ENCODE measurements at places on chromosomes 3 and 15.

DNA sequence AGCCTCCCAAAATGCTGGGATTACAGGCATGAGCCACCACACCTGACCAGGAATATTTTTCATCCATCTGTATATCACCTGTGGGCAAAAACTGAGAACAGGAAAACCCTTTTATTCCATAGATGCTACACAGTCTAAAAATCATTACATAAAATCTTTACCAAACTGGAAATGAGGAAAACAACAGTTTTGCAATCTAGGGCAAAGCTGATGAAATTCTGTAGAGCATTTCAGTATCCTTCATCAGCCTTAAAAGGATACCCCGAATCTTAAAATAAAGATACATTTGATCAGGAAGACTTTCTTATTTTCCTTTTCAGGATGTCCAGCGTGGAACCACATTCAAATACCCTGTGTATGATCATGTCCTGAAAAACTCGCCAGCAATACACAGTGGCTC, 7.1 kb downstream of the SIAH2 start:
- no peak for DNase-seq

DNA sequence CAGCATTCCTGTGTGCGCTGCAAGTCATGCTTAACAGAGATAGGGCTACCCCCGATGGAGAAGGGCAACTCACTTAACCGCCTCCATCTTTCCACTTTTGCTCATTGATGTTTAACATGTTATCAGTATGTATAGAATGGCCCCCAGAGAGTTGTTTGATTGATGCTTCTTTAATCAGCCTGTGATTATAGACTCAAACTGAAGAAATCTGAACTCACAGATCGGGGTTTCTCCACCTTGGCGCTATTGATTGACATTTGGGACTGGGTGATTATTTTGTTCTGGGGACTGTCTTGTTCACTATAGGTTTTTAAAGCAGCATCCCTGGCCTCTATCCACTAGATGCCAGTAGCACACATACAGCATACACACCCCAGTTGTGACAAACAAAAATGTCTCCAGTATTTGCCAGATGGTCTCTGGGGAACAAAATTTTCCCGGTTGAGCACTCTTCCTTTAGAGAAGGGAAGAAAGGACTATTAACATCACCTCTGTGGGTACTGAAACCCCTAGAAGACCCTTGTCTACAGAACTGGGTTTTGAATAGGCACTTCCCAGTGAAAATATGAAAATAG, 54.4 kb downstream of the LARS2 start:
- no peak for DNase-seq

GRCh38 chr3:155938409-155938808, 68.0 kb downstream of the GMPS start:
- peak; percentile 38 for DNase-seq

DNA sequence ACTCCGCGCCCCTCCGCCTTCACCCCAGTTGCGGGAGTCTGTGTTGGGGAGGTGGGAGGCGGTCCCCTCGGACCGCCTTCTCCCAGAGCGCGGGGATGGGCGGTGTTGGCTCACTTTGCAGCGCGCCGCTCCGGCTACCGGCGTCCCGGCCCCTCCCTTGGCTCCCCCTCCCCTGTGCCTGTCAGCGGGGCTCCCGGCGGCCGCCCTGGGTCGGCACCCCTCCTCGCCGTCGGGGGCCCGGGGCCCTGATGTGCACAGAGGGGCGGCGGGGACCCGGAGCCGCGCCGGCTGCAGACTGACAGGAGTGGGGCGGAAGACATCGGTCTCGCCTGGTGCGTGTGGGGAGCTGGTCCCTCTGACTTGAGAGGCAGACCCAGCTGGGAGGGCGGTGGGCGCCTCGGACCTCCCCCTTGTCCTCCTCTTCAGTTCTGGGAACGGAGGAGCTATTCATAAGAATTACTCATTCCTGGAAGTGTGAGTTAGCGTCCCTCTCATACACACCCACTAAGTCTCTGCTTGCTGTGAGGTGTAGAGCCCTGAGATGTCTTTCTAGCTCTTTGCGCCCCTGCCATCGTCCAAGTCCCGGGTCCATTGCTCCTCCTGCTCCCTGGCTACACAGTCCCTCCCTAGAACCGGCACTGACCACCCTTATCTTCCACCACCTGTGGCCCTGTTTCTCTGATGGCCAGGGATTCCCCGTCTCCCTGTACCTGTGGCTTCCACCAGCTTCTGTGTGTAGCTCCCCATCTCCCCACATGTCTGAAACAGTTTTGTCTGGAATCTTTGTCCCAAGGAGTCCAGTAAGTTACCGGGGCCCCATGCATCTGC, 42.3 kb upstream of the ROPN1 start:
- no peak for DNase-seq

DNA sequence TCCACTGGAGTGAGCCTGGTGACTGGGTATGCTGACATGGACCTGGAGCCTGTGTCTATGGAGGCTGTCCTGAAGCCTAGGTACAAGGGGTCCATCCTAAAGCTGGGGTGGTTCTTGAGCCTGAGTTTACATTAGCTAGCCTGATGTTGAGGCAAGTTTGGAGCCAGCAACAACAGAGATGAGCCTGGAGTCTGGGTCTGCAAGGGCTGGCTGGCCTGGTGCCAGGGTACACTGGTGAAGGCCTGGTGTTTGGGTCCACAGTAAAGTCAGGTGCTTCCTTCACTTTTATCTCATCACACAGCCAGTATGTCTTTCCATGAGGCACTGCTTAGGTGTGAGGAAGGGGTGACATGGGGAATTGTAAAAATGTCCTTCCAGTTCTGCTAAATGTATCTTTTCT, 49.5 kb downstream of the TP63 start:
- DNase-seq = no peak

DNA sequence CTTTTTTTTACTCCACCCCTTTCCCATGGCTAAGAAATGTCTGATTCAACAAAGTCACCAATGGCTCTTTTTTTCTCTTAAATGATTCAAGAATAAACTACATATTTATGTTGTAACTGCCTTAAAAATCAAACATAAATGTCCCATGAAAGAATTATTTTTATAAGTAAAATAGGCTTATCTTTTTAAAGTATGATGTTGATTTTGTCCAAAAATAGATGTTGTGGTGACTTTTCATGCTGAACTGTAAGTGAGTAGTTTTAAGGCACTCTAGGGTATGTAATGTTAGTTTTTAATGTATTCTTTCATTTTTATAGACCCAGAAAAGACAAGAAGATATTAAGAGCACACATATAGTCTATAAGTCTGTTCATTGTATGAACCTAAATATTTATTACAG, 594.9 kb downstream of the NLGN1 start:
- DNase-seq = no peak

- no peak for DNase-seq
Observed at GRCh38 chr3:74532446-74532845, 82.0 kb downstream of the CNTN3 start.

DNA sequence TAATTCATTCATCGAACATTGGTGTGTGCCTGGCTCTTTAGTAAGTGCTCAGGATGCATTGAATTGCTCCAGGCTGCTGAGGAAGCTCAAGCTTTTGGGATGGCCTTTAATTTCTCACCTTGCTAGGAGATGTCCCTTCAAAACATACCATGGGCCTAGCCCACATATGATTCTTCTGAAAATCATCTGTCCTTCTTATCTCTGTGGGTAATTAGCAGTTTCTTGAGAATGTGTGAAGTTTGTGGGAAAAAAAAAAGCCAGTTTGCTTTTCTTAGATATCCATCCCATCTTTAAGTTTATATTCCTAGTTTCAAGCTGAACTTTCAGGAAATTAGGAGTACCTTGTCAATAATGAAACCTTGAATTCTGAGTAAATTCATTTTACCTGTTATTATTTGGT, 532.3 kb upstream of the SUCLG2 start:
- no peak for DNase-seq

DNA sequence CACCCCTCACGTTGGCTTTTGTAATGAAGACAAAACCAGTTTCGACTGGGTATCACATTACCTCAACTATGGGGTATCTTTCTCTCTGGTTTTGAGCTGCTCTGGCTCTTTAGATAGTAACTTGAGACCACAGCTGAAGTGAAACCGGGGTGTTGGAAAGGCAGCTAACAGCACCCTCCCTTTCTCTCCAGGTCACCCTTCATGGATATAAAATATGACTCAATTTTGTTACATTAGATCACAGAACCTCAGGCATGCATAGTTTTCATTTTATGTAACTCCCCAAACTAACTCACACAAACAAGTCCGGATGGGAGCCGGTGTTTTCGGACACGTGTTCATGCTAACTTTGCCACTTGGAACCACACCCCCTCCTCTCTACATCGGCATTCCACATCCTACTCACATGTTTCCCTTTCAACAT, 90.7 kb downstream of the NR2F2 start:
- no peak for DNase-seq

DNA sequence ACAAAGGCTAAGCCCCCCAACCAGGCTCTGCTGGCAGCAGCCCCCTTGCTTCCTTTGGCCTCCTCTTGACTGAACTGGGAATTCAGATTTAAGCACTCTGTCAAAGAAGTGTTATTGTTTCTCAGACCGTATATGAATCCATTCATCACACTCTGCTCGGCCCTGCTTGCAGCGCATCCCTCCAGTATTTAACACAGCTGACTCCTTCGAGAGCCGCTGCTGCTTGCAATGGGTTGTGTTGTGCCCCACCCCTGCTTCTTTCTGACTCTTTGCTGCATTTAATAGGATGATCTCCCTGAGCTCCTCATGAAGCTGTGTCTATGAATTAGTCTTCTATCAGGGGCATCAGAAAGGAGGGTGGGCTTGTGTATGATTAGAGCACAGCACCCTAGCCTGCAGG, 31.2 kb downstream of the C3orf20 start:
- no peak for DNase-seq

DNA sequence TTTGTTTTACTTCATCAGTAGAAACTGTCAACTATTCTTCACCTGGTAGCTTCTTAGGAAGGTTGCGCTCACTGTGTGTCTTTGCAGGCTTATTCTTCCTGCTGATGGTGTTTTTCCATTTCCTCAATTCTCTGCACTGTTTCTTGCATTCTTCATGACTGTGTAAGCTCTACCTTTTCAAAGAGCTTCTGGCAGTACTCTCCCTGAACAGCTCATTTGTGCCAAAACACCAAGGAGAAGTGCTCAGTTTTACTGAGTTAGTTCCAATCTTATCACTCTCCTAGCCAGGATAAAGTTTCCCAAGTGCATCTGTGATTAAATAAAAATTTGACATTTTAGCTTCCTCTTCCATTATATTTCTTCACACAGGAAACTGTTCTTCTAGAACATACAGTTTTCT, 339.8 kb downstream of the EPHA3 start:
- no peak for DNase-seq

Measured in hematopoietic multipotent progenitor cell treated with erythropoietin and hydrocortisone succinate and interleukin-3 and kit ligand, for 8 days (in vitro differentiated cells).